ENCODE measurements at places on chromosomes 12 and 14. TPM values are rescaled to one million over a fixed set of nuclear protein-coding genes. Genes with fewer than 3 reads are reported as not detected.

The DEPDC4 gene
- total RNA-seq = 2.6 TPM

DNA sequence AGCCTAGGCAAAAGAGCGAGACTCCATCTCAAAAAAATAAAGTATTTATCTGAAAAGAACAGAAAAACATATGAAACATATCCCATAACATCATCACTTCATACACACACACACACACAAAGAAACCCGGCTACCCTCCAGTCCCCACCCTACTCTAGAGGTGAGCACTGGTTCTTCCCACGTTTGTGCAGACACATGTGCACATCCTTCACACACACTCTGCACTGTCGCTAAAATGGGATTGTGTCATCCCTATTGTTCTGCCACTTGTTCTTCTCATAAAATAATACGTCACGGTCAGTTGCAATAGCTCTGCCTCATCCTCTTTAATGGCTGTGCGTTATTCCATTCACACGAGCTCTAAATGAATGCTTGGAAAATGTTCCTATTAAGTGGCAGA lies 85.9 kb upstream of the ANO2 start:
- no peak for DNase-seq

DNA sequence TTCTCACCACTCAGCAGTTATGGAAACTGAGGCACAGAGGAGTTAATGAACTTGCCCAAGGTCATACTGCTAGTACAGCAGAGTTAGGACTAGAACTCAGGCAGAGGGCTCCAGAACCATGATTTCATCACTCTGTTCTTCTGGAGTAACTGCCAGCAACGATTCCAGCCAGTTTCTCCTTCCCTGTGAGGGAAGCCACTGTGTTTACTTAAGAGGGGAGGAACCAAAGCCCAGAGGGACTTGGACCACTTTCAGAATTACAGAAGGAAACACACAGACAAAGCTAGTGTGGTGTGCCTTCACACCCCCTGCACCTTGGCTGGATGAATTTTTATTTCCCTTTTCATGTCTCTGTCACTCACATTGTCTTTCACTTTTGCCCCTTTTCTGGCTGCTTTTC lies 398.2 kb downstream of the DPF3 start:
- DNase-seq = no peak

DNA sequence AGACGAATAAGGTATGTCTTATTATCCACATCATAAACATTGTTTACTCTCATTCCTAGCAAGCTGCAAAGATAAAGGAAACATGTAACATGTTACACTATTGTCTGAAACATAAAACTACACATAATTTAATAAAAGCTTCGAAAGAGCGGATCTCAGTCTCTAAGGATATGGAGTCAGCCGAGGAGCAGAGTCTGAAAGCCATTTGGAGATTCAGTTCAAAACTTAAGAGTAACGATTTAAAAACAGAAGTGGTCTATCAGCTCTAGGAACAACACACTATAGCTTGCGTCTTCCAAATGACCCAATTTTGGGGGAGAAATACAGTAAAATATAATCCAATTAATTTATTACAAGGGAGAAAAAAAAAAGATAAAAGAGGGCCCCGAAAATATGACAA lies 775 bp downstream of the NEMF start:
- DNase-seq = no peak

DNA sequence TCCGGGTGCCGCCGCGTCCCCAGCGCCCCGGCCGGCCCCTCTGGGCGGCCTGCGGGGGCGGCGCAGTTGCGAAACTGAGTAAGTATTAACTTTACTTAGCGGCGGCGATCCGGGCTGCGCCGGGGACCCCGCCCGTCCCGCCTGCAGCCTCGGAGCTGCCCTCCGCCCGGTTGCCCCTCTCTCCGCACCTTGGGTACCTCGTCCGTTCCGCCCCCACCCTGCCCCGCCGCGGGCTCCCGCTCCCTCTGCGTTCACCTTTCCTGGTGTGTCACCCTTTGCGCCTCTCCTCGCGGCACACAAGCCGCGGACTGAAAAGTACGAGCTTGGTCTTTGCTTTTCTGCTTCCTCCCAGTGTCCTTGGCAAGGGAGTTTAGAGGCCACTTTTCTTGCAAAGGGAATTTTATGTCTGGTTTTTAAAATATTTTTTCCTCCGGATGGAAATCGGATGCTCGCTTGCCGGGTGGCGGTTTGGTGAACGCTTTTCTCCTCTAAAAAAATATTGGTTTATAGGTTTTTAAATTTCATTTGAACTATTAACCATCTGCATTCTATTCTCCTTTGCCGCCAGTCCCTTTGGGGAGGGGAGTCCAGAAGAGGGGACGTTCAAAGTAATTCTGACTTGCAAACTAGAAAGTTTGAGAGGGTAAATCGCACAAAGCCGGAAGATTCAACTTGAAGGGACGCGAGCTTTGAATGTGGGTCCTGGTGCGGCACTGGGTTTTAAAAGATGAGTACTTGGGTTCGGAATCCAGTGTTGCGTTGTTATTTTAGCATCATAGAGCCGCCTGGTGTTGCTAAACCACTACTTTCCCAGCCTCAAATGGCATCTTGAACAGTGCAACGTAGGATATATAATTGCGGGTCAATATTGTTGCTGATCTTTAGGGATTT lies 834 bp downstream of the RASSF8 start:
- DNase-seq = no peak

The TOMM20L gene
- total RNA-seq = not detected

GRCh38 chr14:64581363-64581762 lies 31.6 kb downstream of the PPP1R36 start:
- DNase-seq = no peak

The ALDH1L2 gene
- 2.2 TPM for total RNA-seq

GRCh38 chr14:95516554-95517181 lies at the start of gene SYNE3:
Gene SYNE3 (minus strand): TSS chr14:95516650. CDS start chr14:95475821, 40,829 bp downstream.
- DNase-seq = no peak

GRCh38 chr14:89983375-89983774 lies 27.6 kb downstream of the TDP1 start:
- no peak for DNase-seq

The PCED1B gene
- total RNA-seq = 0.82 TPM

DNA sequence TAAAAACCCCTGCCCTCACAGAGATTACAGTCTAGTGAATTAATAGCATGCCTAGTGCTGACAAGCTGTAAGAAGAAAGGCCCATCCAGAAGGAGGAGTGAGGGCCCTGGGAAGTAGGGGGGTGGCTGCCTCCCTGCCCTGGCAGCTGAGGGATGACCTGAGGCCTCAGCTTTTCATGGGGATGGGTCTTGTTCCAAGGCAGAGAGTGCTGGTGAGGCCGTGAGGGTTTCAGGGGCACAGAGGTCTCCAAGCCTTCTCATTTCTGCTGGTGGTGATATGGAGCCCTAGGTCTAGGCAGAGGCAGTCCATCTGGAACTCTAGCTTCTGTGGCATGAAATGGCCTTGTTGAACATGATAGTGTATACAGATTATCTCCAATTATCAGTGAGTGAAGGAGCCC lies 114.4 kb downstream of the ZFP36L1 start:
- no peak for DNase-seq

GRCh38 chr14:33834466-33835260 lies 116.2 kb downstream of the EGLN3 start:
- no peak for DNase-seq

DNA sequence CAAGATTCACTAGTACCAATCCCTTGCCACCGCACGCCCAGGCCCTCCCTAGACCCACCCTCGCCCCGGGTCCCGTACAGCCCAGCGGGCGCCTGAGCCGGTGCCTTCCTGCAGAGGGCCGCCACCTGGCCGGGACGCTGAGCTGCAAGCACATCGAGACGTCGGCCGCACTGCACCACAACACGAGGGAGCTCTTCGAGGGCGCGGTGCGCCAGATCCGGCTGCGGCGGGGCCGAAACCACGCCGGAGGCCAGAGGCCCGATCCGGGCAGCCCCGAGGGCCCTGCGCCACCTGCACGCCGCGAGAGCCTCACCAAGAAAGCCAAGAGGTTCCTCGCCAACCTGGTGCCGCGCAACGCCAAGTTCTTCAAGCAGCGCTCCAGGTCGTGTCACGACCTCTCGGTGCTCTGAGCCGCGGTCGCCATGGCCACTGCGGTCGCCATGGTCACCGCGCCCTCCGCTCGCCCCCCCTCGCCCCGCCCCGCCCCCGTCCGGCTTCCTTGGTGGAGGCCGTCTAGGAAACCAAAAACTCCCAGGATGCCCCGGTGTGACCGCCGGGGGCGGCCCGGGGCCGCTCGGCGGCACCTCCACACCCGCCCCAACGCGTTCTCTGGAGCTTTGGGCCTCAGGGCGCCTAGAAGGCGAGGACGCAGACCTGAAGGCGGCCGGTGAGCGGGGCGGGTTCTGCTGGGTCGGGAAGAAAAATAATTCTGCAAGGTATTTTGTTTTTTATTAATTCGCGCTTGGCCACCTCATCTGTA lies 3.7 kb downstream of the REM2 start:
- no peak for DNase-seq

The TAS2R10 gene
- 0.23 TPM for total RNA-seq

DNA sequence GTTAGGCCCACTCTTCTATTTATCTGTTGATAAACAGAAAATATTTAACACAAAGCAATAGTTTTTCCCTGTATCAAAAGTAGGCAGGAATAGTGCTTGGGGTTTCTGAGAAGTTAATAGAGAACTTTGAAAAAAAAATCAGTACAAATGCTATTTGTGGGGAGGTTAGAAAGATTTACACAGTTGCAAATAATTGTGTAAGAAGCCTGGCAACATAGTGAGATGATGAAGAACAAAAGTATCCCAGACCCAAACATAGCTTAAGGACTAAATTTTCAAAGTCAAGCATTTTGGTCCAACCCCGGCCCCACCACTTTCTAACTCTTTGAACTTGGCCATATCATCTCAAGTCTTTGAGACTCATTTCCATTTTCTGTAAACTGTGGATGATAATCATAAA lies 687.5 kb upstream of the TMEM132C start:
- no peak for DNase-seq

GRCh38 chr14:72292689-72293024 lies 360.4 kb downstream of the RGS6 start:
- DNase-seq = no peak

GRCh38 chr14:22489244-22489545 lies 99.8 kb downstream of the DAD1 start:
- DNase-seq = no peak

The NELL2 gene
- total RNA-seq = 0.28 TPM

The PROX2 gene
- not detected for total RNA-seq

The RASSF9 gene
- total RNA-seq = 0.33 TPM

The CRACR2A gene
- 0.92 TPM for total RNA-seq

GRCh38 chr12:120453977-120454376 lies 7.7 kb downstream of the GATC start:
- no peak for DNase-seq

The BRMS1L gene
- total RNA-seq = 10.5 TPM
